ENCODE measurements at places on chromosomes 13 and 19.
A peak's percentile ranks its signal among the peaks of the same experiment; 100 is the strongest.

DNA sequence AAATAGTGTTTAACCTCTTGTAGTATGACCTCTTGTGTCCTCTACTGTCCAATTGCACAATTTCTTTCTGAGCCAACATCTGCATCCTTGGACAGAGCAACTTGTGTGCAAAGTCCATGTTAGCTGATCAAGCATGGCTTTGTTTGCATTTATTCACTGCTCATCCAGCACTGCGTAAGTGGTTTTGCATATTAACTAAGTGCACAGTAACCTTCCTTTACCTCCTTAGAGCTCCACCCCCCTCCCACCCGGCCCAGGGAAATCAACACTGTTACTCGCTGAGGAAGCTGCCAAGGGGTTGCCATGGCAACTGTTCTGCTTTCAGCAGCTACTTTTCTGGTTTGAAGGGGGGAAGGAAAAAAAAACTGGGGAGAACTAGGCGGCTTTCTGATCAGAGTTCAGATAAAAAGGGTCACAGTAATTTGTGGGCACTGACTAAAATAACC, 153.5 kb upstream of the KLF12 start:
- peak; percentile 46 for DNase-seq

DNA sequence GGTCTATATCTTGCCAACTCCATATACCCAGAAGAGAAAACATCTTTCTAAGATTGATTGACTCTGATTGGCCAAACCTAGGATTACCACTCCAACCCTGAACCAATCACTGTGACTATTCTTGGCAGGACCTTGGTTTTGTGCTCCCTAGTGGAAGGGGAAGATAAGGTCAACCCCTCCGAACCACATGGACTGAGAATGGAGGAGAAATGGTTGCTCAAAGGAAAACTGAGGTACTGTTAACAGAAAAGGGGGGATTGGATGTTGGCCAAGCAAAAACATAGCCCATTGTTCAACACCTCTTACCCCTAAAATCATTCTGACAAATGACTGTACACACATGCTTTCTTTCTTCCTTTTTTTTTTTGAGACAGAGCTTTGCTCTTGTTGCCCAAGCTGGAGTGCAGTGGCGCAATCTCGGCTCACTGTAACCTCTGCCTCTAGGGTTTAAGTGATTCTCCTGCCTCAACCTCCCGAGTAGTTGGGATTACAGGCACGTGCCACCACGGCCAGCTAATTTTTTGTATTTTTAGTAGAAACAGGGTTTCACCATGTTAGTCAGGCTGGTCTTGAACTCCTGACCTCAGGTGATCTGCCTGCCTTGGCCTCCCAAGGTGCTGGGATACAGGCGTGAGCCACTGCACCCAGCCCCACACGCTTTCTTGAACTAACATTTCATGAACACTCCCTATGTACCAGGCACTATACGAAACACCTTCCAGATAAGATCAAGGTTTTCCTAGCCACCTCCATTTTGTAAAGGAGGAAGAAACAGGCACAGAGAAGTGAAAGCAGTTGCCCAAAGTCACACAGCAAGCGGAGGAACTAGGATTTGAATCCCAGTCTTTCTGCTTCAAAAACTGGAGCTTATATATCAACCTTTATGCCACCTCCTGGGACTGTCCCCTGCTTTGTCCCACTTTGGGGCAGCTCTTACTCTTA, 6.5 kb downstream of the MEIOSIN start:
- no peak for DNase-seq

GRCh38 chr13:113179374-113180230, 21.2 kb downstream of the PROZ start:
- no peak for DNase-seq

- no peak for DNase-seq
Measured at GRCh38 chr19:34504809-34505291, 23.3 kb downstream of the WTIP start.

- DNase-seq: no peak
Measured at GRCh38 chr19:47268028-47268427, 6.7 kb upstream of the INAFM1 start.

- no peak for DNase-seq
Measured at GRCh38 chr13:106525865-106526264, 9.6 kb downstream of the EFNB2 start.

GRCh38 chr13:20701461-20701860, 2.0 kb upstream of the IL17D start:
- DNase-seq: no peak

- DNase-seq: peak; percentile 52
Measured at GRCh38 chr19:53908106-53908934, 758 bp upstream of the CACNG7 start.

GRCh38 chr13:40329781-40330485, 336.5 kb downstream of the FOXO1 start:
- DNase-seq: no peak

- no peak for DNase-seq
Measured at GRCh38 chr19:55613396-55613795, 7.9 kb downstream of the ZNF865 start.

DNA sequence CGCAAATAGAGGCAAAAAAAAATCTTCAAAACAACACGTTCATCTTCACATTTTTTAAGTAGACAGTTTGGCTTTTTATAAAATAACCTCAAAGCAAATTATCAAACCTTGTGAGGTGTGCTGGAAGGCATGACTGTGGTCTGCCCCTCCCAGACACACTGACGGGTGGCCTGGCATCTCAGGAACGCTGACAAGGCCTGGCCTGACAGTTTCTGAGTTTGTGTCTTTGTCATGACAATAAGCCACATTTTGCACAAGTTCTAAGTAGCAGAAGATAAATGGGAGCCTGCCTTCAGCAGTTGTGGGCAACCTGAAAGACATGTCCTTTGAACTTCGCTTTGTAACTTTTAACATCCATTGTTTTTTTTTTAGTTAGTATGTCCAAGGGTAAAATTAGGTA, 38.5 kb downstream of the SOX21 start:
- no peak for DNase-seq

DNA sequence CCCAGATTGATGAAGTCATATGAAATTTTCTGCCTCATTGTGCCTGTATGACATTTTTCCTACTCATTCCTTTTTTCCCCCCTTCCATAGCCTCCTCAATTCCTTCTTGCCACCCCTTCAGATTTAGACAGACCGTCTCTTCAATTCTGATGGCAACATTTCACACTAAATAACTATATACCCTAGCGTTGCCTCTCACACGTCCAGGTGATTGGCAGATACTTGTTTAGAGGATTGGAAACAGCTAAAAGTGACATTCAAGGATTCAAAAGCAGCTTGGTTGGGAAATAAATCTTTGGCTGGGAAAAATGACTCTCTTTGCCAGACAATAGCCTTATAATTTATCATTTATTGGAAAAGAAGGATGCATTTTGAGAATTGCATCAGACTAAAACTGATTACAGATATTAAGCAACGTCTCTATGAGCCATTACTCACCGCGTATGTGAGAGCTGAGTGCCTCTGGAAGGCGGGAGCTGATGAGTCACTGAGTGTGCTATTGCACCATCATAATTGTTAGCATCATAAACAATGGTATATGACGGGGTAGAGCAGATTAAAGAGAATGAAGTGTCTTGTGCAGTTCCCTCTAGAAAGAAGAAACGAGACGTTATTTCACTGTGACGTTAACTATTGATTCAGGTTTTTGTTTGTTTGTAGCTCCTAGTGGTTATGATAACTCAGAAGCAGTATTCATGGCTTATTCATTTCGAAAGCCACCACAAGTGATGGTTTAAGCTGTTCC, 61.1 kb upstream of the FAM216B start:
- peak; percentile 84 for DNase-seq

DNA sequence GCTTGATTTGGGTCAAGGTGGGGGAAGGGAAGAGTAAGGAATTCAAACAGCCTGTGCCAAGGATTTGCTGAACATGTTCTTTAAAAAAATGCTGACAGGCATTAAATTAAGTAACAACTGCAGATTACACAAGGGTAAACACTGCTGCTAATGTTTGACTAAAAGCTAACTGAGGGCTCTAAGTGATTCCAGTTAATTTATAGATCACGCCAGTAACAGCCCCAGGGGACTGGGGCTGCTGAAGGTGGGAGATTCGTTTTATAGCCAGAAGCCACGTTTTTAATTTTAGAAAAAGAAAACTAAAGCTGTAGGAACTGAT, 321.7 kb downstream of the DLEU7 start:
- no peak for DNase-seq

DNA sequence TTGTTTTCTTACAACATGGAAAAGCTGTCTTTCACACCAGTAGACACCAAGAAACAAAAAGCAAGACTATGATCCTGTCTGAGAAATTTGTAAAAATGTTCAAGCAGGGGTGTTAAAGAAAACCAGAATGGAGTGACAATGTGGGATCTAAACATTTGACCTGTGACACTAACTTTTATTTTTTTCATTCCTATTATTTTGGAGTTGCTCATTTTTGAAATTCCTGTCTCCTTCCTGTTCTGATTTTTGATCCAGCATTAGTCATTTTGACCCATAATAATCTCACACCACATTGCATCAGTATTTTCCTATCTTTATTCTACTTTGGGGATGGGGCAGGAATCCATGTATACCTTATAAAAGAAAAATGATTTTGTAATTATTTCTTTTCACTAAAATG, 164.2 kb downstream of the DLEU7 start:
- no peak for DNase-seq

DNA sequence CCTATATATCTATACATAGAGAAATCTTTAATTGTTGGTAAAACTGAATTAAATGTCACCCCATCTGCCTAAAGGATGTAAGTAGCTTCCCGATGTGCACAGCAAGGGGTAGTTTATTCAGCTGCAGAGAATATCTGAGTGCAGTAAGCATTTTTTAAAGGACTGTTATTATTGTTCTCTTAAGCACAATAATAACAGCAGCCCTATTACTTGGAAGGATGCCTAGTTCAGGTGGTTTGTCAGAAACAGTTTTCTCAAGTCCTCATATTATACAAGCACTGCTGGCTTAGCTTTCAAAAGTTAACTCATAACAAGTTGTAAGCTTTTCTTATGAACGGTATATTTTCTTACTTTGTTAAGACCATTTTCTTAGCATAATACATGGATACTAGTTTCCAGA, 142.6 kb downstream of the CRYL1 start:
- no peak for DNase-seq

GRCh38 chr19:56660381-56661107, 11.0 kb downstream of the ZNF835 start:
- DNase-seq: no peak

GRCh38 chr19:18539372-18539771, 4.0 kb downstream of the FKBP8 start:
- no peak for DNase-seq

GRCh38 chr13:113836768-113837559, 26.9 kb downstream of the GAS6 start:
- peak; percentile 74 for DNase-seq

DNA sequence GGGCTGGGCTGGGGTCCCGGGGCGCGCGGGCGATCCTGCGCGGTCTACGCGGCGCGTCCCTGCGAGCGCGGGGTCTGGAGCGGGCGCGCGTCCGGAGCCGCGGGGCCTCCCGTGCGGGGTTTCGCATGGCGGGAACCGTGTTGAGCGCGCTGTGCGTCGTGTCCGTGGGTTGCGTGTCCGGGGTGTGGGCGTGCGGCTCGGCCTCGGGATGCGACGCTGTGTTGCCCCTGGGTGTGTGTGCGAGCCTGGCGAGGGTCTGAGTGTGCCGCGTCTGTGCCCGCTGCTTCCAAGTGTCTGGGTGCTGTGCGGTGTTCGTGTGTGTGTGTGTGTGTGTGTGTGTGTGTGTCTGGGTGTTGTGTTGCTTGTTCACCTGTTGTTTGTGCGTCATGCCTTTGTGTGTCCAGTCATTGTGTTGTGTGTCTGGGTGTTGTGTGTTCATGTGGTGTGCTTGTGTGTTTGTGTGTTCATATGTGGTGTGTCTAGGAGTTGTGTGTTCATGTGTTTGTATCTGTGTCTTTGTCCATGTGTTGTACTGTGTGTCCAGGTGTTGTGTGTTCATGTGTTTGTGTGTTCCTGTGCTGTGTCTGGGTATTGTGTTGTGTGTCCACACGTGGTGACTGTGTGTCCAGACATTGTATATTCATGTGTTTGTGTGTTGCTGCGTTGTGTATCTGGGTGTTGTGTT, 552 bp downstream of the PLK5 start:
- DNase-seq: no peak

- DNase-seq: no peak
Measured at GRCh38 chr19:16882146-16882545, 6.7 kb upstream of the F2RL3 start.

GRCh38 chr19:51365211-51365964, 800 bp downstream of the ETFB start:
- DNase-seq: peak; percentile 39

DNA sequence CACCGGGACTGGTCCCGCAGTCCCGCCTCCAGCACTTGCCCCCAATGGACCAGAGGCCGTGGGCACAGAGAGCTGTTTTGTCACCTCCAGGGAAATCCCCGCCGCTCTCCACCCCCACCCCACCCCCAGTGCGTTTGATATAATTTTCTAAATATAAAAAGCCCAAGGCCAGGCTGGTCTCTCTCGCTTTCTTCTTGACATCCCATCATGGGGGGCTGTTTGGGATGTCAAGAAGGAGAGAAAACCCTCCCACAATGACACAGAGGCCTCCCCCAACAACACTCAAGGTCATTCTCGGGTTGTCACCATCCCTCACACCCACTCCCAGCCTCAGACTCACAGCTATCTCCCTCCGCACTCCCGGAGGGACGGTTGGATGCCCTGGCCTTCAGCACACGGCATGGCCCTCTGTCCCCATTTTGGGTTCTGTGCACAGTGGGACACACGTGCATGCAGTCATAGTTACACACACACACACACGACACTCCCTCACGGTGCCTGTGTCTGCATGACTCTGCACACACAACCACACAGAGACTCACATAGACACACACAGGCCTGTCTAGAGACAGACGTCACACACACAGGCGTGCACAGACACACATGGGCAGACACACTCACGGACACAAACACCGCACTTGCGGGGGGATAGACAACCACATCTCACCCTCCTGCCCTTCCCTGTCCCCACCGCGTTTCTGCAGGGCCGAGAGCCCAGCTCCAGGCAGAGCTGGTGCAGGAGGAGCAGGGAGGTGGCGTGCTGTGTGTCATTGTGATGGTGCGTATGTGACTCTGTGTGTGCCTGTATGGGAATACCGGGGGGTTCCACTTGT, 4.8 kb upstream of the NFIC start:
- DNase-seq: no peak

DNA sequence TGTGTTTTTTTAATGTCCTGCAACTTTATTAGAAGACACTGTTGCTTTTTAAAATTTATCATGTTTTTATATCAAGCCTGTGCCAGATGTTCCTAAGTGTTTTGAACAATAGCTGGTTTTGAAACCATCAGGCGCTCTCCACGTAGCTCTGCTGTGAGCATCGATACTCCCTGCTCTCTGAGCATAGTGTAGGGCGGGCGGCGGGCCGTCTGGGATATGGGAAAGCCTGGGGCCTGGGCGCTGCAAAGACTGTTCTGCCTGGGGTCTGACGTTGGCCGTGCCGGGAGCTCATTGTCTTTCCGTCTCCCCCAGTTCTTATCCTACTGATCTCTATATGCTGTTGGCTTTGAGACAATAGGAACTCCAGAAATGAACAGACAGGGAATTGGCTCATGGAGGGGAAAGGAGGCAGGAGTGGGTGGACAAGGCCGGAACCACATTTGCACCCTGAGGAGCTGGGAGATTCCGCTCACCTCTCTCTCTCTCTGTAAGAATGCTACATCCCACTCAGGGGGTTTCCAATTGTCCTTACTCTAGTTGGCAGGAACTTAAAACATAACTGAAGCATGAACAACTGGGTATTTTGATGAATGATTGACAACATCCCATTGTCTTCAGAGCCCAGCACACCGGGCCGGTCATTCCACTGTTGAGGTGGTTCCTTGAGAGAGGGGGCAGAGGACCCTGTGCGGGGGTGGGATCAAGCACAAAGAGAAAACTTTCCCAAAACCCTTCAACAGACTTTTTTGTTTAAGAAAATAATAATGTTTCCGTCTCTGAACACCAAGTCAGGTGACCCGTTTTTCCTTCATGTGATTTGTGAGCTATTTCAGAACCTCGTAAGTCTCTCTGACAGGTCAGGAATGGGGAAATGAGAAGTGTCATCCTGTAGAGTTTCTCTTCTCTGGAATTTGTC, 64.7 kb downstream of the COL4A2 start:
- no peak for DNase-seq
